ENCODE measurements at places on chromosomes 12 and 14.

- DNase-seq: no peak
These were observed 315.5 kb downstream of the SNAPC1 start for GRCh38 chr14:62077676-62078261.

DNA sequence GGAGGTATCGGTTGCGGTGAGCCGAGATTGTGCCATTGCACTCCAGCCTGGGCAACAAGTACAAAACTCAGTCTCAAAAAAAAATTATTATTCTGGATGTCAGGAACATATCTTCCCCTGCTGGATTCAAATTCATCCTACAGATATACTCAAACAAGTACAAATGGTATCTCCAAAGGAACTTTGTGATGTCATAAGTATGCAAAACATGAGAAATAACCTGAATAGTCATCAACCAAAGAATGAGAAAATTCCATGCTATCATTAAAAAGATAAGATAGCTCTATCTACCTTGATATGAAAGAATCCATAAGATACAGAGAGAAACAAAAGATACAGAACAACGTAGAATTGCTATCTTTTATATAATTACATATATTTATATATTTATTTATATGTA lies 67.7 kb downstream of the EEA1 start:
- no peak for DNase-seq

DNA sequence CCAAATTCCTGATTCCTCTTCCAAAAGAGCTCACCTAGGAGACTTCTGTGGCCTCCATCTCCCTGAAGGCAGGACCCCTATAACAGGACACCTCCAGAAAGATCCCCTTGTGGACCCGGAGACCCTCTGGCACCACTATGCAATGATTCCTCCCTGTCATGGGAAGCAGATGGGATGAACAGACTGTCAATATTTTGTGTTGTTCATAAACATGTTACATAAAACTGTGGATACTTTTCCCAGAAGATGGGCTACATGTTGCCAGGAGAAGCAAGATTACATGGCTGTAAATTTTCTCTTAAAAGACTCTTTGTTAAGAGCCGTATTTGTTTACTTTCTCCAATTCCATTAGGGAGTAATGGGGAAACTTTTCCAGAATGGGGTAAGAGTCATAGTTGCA lies 52.1 kb downstream of the TUNAR start:
- DNase-seq: no peak

DNA sequence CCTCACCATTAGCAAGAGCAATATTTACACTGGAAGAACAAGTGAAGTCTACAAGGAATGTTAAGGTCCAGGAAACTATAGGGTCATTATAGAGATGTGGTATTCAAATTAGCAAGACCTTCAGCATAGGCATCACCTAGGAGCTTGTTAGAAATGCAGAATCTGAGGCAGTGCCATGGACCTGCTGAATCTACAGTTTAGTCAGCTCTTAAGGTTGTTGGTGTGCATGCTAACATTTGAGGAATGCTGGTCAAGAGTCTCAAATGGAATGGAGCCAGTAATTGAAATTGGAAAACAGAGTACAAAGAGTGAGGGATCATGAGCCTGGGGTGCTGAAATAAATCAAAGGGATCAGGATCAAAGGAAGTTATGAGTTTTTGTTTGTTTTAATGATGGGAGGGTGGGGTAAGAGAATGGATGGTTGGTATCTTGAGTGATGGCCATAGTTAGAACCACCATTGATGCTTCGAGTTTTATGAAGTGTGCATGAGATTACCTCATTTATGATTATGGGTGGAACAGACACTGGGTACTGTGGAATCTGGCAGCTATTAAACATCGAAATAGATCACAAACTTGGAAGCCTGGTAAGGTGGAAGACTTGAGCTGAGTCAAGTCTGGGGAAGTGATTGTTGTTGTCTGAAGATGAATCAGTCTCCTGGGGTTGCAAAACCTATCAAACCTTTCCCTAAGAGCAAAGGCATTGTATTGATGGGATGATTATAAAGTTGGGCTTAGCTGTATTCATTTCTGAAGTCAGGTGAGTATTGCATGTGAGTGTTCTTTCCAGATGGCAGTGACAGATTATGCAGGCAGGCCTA lies 323.3 kb upstream of the E2F7 start:
- no peak for DNase-seq

DNA sequence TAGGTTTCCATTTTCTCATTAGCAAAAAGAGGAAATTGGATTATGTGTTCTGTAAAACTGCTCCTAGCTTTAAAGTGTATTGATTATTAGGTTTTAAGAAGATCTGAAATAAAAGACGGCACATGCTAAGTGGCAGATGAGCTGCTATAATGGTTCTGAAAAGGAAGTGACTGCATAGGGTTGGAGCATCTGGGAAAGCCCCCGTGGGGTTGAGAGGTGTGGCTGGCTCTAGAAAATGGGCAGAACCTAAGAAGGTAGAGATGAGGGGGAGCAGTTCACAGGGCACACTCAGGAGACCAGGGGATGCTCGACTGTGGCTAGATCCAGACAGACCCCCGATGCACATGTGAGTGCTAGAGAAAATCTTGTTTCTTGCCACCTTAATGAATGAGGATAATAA lies 1.9 kb downstream of the IFNG-AS1 start:
- DNase-seq: no peak

DNA sequence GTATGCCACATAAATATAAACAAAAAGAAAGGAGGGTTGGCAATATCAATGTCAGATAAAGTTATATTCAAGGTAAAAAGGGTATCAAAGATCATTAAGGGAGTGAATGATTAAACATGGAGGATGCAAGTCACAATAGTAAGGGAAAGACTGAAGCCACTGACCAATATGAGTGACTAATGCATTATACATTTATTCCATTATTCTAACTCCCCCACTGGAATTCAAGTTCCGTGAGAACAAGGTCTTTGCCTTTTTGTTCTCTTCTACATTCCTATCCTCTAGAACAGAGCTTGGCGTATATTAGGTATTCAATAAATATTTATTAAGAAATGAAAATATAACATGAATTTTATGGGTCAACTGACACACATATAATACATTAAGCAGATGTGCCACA lies 30.7 kb downstream of the MAP4K5 start:
- DNase-seq: no peak

DNA sequence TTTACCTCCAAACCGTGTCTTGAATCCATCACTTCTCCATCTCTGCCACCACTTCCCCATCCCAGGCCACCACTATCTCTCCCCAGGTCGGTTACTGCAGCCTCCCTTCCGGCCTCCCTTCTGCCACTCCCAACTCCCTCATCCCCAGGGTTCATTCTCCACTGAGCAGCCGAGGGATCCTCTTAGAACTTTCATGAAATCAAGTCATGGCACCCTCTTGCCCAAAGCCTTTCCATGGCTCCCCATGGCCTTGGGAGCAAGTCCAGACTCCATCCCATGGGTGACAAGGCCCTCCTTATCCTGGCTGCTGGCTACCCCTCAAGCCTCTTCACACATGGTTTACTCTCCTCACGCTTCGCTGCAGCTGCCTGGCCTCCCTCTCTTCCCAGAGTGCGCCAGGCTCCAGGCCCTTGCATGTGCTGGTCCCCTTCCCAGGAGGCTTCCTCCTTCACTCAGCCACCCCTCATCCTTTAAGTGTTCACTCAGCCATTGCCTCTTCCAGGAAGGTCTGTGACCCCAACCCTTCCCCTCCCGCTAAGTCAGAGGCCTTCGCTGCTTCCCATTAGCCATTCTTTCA lies 17.9 kb upstream of the SH2B3 start:
- DNase-seq: no peak

GRCh38 chr14:71551291-71551950 lies 380.8 kb upstream of the RGS6 start:
- peak; percentile 39 for DNase-seq

DNA sequence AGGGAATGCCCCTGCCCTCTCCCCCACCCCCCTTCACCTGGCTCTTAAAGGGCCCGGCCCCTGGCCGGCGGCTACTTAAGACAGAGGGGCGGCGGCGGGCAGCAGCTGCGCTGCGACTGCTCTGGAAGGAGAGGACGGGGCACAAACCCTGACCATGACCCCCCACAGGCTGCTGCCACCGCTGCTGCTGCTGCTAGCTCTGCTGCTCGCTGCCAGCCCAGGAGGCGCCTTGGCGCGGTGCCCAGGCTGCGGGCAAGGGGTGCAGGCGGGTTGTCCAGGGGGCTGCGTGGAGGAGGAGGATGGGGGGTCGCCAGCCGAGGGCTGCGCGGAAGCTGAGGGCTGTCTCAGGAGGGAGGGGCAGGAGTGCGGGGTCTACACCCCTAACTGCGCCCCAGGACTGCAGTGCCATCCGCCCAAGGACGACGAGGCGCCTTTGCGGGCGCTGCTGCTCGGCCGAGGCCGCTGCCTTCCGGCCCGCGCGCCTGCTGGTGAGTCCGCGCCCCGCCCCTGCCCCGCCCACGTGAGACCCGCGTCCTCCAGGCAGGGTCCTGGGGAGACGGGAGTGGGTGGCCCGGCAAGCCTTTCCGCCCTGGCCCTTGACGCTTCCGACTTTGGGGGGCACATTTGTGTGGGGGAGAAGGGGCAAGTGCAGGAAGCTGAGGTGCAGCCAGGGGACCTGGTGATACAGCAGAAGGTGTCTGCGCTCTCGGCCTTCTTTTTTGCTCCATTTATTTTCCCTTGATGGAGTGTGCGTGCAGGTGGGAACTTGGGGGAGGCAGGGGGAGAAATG lies at the start of gene IGFBP6:
Gene IGFBP6 (plus strand): TSS at position 104 of the 790 bp plus-strand sequence. CDS start 51 bp downstream, at position 155.
- DNase-seq: no peak

- no peak for DNase-seq
These were observed 1277.6 kb downstream of the AACS start for GRCh38 chr12:126342866-126343265.

DNA sequence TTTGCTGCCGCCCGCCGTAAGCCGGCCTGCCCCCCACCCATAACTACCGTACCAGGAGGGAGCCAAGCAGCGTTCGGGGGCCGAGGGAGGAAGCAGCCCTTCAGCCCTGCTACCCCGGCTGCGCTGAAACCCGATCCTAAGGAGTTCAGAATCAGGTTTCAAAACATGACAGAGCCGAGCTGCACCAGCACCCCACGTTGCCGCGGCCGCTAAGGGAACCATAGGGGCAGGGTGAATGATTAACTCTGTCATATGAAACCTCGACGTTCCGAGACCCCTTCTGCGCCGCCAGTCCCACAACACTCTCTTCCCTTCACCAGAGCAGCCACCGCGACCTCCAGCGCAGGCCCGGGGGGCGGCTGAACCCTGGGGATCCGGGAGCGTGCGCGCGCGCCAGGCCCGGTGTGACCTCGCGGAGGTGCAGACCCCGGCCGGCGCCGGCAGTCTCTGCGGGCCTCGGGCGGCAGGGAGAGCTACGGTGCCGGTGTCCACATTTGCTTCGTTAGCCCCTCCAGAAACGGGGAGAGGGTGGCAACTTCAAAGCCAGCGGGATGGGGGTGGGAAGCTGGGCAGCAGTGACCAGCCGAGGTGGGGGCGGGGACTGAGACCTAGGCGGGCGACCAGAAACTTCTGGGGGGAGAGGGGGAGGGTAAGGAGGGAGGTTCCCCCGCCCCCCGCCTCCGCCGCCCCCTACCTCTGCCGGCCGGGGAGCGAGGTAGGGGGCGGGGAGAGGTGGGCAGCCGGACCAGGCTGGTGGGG lies 1.6 kb downstream of the SIX4 start:
- no peak for DNase-seq

- DNase-seq: no peak
These were observed 17.0 kb downstream of the PPP1R1A start for GRCh38 chr12:54571193-54572188.

- no peak for DNase-seq
These were observed 20.4 kb upstream of the PLEKHH1 start for GRCh38 chr14:67512463-67513310.

- DNase-seq: no peak
These were observed 1.4 kb downstream of the SLC25A29 start for GRCh38 chr14:100304825-100305323.

GRCh38 chr14:70086685-70087379 lies 101.9 kb downstream of the SLC8A3 start:
- DNase-seq: peak; percentile 2

DNA sequence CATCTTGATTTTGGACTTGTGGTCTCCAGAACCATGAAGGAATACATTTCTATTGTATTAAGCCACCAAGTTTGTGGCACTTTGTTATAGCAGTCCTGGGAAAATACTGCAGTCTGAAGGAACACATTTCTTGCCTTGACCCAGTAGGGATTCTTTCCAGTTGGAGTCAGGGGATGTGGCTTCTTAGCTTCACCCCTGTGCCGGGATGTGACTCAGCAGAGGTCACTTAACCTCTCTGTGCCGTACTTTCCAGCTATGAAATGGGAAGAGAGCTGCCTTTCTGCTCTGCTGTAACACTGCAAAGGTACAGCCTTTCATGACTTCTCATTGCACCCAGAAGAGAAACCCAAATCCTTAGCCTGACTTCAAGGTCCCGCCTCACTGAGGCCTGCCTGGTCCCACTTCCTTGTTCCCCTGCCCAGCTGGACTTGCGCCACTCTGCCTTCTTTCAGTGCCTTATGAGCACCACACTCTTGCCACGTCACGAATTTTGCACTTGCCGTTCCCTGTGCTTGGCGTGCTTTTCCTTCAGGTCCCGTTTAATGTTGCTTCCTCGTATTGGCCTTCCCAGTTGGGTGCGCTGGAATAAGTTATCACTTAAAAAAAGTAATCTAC lies 24.2 kb downstream of the CHST11 start:
- no peak for DNase-seq

DNA sequence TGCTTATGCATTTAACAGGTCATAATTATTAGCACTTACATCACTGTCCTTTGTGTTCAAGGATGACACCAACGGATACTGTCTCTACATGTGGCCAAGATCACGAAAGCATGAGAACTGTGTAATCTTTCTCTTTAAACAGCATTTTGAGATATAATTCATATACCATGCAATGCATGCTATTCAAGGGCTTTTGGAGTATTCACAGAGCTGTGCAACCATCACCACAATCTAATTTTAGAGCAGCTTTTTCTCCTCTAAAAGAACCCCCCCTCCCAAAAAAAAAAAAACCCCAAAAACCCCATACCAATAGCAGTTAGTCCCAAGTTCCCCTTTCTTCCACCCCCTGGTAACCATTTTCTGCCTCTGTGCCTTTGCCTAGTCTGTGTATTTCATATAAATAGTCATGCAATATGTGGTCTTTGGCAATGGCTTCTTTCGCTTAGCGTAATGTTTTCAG lies 60.6 kb downstream of the SPRING1 start:
- no peak for DNase-seq

Data from AG09319 (cell line).